ENCODE measurements at places on chromosomes 2 and 18. TPM values are rescaled to one million over a fixed set of nuclear protein-coding genes. Genes with fewer than 3 reads are reported as not detected.

The DNPEP gene
- 44.0 TPM for total RNA-seq

The SALL3 gene
- not detected for total RNA-seq

The SLC40A1 gene
- total RNA-seq, result 11.5 TPM

The NYAP2 gene
- not detected for total RNA-seq

The GPR45 gene
- not detected for total RNA-seq

The CENPA gene
- total RNA-seq, result 5.2 TPM

The CKAP2L gene
- total RNA-seq, result 3.0 TPM

The CD8A gene
- total RNA-seq, result not detected

The TIMM21 gene
- 41.5 TPM for total RNA-seq

The HRH4 gene
- not detected for total RNA-seq

The ACOXL gene
- total RNA-seq, result not detected

The LOXHD1 gene
- total RNA-seq, result not detected

The SEPTIN10 gene
- total RNA-seq, result 125 TPM

The FBXO15 gene
- 0.09 TPM for total RNA-seq

The UGT1A10 gene
- total RNA-seq, result not detected

The TBR1 gene
- total RNA-seq, result under 0.01 TPM

The CCDC178 gene
- not detected for total RNA-seq

The LINC00305 gene
- total RNA-seq, result not detected

The PKDCC gene
- total RNA-seq, result 2.2 TPM

The TXNDC2 gene
- total RNA-seq, result not detected

The PROKR1 gene
- total RNA-seq, result not detected

The CDH7 gene
- total RNA-seq, result not detected

Data from endothelial cell of coronary artery (primary cell).